HuH-7.5 (cell line): ENCODE measurements at places on chromosomes 4 and X.

- DNase-seq: no peak
Measured at GRCh38 chrX:48752498-48752897, 9.0 kb upstream of the GLOD5 start.

DNA sequence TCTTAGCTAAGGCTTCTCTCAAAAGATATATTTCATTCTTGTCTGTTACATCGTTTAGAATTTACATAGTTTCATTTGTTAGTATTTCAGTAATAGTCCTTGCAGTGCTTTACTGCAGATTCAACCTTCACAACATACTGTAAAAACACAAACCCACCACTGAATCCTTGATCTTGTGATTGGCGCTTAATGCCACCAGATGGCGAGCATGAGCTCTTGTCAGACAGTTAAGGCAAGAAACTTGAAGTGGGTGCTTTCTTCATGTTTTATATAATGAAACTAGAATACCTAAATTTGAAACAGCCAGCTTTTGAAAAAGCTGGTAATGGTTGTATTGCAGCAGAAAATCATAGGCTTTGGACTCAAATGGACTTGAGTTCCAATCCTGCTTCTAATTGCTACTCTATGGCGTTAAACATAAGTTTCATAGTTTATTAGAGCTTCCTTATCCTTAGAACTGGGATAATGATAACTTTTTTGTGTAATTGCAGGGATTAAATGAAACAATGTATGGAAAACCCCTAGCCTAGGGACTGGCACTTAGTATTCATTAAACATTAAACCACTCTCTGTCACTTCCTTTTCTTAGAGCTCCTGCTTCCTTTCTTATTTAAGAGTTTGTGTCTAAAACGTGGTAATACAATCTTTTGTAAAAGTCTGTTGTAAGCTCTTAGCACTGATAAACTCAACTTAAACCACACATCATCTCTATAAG, 95.1 kb downstream of the USP9X start:
- DNase-seq: no peak

GRCh38 chrX:45873781-45874180, 671.4 kb downstream of the ZNF674 start:
- DNase-seq: no peak

- peak; percentile 14 for DNase-seq
Measured at GRCh38 chrX:95764972-95765451, 919.6 kb upstream of the DIAPH2 start.

DNA sequence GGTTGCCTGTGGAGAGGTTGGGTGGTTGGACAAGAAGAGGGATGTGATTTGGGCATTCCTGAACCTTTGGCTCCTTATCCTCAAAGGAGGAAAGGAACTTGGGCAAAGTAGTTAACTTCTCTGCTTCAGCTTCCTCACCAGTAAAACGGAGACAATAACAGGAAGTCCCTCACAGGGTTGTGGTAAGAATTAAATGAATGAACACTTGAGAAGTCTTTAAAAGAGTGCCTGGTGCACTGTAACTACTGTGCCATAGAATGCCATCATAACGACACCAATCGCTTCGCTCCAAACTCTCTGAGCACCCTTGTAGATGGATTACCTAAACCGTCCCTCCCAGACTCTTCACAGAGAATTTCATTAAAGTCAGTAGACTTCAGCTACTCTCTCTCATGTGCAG, 10.5 kb downstream of the ZCCHC18 start:
- no peak for DNase-seq

- DNase-seq: no peak
Measured at GRCh38 chr4:124433044-124433443, 279.5 kb downstream of the ANKRD50 start.

DNA sequence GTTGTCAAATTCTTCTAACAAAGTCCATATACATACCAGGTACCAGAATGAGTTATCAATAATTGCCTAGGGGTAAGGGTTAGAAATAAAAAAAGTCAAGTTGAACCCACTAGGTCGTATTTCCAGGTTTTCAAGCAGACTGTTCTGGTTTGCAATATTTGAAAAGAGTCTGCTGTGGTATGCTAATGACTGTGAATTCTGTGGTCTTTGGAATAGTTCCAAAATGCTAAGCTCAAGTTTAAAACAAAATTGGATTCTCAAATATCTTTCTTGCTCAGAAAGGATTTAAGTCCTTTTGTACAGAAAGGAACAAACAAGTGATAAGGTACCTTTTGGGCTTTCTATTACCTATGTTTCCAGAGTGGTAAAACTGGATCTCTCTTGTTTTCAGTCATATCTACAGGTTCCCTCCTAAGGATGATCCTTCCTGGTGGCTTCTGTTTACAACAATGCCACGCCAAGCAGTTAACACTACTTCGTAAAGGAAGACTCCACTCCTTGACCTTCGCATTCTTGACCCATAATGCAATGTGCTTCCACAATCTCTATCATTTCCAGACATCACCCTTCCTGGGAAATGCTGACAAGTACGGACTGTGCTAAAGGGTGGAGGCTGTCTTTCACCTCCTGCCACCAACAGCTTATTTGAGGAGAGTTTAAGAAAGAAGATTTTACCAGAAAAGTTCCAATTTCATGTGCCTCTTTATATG, 531.7 kb upstream of the FTHL17 start:
- DNase-seq: no peak
